ENCODE measurements at places on chromosomes 6 and 20.

DNA sequence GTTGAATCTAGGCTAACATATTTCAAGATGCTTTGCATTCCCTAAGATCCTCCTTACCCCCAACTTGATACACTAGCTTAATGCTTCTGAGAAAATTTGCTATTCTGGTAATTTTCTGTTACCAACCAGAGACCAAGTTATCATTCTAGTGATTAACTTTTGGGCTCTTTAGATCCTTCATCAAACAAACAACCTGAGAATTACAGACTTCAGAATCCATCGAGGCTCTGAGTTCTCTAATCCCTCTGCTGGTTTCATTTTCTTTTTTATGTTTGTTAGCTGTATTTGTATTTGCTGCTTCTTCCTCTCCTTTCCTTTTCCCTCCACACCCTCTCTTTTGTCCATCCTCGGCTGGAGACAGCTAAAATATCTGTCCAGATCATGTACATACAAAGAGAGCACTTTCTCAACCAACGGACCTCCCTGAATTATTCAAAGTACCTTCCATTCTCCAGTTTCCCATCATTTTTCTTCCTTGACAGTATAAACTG is 98.7 kb upstream of the RIPOR2 start:
- DNase-seq: no peak

- no peak for DNase-seq
Observed at GRCh38 chr6:95546148-95546547, 31.2 kb upstream of the MANEA start.

DNA sequence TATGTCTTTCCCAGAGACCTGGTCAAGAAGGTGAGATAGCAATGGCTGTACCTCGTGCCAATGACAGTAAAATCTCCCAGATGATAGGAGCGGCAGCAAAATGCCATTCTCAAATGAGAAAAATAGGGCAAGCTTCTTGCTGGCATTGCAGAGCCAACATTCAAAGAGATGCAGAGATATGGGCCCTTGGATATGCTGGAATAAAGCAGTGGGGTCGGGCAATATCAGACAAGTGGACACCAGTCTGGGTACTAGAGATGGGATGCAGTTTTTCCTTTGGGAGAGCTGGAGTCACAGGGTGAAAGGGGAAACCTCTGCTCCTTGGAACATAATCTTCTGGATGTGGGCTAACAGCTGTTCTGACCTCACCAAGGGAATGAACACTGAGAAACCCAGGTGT is 29.0 kb downstream of the GSTA4 start:
- DNase-seq: no peak

DNA sequence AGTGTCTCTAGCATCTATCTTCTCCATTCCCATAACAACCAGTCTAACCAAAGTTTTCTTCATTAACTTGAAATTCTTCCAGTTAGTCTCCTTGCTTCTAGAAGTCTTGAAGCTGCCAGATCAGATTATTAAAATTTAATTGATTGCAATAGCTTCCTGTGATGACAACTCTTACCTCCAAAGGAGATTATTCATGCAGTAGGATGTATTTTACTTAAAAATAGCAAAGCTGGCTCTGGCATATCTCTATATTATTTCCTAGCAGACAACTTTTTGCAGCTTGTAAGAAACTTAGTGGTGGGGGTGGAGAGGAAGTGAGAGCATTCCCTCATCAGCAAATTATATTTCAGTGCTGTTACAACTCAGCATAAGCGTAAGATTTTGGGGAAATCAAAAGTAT is 290.4 kb downstream of the GRIK2 start:
- no peak for DNase-seq

- DNase-seq: peak; percentile 81
Observed at GRCh38 chr6:125790358-125791150, at the start of gene NCOA7. Gene NCOA7, plus strand, starts transcription at chr6:125790960. Its CDS starts 24,395 bp downstream, at chr6:125815355.

- no peak for DNase-seq
Observed at GRCh38 chr6:46105568-46105967, 24.2 kb upstream of the ENPP4 start.

- no peak for DNase-seq
Observed at GRCh38 chr6:47352194-47352920, 42.7 kb upstream of the TNFRSF21 start.

DNA sequence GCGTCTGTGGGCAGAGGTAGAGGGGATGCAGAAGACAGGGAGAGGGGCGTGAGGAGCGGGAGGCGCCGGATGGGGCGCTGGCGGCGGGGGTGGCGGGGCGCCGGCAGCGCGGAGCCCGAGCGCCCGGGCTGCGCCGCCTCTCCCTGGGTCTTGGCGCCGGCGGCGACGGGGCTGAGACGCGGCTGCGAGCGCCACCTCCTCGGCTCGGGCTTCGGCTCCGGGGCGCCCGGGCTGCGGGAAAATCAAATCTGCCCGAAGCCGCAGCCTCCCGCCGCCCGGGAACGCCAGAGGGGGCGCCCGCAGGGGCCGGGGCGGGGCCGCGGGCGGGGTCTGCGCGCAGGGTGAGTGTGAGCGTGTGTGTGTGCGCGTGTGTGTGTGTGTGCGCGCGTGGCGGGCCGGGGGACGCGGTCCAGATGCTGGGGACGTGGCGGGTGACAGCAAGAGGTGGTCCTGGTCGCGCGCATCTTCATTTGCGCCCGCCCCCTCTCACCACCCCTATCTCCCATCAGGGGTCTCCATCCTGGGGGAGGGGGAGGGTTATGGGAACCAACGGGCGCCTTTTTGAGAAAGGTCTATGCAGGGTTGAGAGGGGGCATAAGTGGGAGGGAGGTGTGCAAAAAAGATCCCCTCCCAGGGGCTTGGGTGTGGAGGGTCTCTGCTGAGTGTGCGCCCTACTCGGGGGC is 646 bp upstream of the CPNE5 start:
- no peak for DNase-seq

DNA sequence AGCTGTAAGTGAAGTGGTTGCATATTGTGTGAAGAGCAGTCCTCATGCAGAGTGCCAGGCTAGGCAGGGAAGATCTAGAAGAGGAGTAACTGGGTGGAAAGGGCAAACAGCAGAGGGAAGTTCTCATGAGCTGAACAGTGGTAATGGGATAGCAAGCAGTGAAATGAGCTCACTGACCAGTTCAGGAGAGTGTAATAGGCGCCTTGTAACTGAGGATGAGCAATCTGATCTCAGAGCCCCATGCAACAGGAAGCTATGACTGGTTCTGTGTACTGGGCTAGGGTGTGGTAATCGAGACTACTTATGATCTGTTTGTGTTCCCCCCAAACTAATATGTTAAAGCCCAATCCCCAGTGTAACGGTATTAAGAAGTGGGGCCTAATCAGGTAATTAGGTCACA is 98.6 kb downstream of the RFX6 start:
- DNase-seq: peak; percentile 2

- no peak for DNase-seq
Observed at GRCh38 chr6:106688177-106688951, 59.0 kb downstream of the QRSL1 start.

DNA sequence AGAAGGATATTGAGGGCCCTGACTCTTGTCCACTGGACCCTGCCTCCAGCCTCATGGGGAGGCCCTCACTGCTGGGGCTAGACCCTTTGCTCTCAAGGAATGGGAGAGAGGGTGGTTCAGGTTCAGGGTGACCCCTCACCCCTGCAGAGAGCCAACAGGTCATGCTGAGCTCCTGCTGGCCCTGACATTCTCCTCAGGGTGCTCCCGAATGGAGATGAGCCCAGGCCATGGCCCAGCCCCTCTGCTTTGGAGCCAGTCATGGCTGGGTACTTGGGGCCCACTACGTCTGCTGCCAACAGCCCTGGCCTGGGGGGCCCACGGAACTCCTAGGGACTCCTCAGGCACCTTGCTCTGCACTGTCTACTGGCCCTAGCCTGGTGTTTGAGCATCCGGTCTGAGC is 49.2 kb upstream of the MLN start:
- DNase-seq: no peak

DNA sequence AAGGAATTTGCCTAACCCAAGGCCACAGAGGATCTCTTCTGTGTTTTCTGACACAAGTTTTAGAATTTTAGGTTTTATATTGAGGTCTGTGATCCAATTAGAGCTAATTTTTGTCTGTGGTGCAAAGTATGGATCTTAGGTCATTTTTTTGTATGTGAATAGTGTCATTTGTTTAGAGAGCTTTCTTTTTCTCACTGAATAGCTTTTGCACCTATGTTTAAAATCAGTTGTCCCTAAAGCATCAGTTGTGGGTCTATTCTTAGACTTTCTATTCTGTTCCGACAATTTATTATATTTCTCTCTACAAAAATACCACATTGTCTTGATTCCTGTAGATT is 341 bp upstream of the MCM9 start:
- DNase-seq: peak; percentile 40

DNA sequence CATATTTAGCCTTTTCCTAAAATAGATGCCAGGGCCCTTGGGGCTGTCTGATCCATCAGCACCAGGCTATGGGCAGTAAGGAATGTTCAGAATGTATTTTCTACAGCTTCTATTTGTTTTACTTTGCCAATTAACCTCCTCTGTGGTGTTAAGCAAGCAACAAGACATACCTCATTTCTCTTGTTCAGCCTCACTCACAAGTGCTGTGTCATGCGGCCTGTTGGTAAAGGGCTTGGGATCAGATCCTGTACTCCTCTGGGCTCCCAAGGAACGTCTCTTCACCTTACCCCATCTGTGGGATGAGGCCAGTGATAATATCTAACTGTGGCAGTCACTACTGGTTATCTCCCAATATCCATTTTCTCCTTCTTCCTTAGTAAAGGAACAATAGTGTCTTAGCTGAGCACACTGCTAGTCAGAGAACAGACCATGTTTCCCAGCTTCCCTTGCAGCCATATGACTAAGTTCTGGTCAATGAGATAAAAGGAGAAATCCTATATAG is 7.0 kb upstream of the DSTN start:
- DNase-seq: no peak

DNA sequence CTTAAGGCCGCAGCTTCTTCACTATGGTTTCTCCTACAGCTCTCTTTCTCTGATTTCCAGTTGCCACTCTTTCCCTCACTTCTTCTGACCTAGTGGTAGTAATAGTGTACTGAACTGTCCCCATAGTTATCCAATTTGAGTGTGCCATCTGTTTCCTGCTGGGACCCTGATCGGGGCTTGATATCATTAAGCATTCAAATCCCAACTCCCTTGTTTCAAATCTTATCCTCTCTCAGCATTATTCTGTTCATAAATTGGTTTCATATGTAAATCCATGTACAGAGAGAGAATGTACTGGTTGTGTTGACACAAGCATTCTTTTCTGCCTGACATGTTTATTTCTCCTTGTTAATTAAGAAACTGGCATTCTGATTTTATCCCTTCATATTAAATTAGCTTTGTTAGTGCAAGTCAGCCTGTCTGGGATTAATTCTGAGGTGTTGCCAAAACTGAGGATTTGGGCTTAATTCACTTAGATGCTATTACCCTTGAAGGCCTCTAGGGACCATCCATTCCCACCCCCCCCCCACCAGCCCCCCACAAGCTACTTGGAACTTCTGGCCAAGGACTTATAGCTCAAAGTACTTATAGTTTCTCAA is 84.6 kb upstream of the PROKR2 start:
- DNase-seq: no peak

DNA sequence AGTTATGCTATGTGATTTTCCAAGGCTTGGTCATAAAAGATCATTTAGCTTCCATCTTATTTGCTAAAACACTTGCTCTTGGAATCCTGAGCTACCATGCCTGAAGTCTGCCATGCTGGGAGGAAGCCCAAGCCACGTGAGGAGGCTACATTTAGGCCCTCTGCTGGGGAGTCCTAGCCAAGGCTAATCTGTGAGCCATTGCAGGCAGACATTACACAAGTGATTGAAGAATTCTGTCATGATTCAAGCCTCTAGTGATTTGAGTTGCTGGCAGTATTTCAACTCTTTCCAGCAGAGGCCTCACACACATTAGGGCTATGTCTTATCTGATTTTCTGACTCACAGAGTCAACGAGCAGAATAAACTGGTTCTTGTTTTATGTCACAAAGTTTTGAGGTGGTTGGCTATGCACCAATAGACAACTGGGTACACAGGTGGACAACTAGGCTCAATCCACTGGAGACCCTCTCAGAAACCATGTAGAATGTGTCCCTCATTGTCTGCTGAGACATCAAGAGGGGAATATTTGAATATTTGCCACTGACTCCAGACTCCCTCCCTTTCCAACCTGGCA is 227.2 kb upstream of the SULF2 start:
- DNase-seq: no peak

DNA sequence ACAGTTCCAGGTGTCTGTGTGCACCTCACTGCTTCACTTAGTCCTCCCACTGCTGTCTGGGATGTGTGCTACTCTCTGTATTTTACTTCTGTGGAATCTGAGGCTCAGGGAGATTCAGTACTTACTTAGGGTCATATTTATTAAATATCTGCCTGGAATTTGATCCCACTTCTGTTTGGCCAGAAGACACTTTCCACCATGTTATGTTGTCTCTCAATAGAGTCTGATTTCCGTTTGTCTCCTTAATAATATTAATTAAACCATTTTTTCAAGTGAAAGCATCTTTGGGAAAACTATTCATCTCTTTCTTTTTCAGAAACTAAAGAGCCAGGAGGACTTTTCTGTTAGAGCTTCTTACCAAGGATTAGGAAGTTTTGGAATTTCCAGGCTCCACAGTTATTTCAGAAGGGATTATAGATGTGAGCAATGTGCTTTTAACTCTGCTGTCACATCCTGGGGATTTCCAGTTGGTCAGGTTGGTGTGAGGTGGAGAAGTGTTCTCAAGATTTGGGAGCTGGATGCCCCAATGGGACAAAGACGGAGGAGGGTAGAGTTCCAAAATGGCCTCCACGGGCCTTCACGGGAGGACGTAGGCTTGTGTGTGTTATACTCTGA is 156.8 kb upstream of the RALGAPA2 start:
- no peak for DNase-seq

DNA sequence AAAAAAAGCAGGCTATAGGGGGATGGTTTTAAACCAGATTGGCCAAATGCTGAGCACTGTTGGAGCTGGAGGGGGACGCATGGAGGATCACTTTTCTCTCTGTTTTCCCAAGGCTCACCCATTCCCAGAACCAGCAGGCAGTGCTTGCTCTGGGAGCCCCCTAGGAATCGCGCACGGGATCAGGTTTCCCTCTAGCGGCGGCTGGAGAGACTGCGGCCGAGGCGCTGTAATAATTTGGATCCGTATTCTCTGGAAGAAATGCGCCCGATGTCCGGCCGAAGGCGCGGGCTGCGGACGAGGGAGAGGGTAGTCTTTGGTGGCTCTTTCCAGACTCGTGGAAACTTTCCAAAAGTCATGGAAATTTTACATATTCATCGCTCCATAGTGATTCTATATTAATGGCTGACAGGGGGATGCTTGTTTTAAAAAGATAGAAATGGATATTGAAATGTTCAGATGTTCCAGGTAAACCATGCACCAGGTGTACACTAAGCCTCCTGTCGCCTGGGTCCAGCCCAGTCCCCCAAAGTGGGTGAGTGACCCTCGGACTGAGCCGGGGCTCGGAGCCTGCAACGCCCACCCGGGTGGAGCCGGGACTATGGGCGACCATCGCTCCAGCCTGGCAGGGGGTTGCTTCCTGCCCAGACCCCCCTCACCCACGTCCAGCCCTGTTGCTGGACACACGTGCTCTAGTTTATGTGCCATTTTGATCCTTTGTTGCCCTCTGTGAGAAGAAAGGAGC is 78.7 kb upstream of the PHACTR3 start:
- DNase-seq: peak; percentile 32

DNA sequence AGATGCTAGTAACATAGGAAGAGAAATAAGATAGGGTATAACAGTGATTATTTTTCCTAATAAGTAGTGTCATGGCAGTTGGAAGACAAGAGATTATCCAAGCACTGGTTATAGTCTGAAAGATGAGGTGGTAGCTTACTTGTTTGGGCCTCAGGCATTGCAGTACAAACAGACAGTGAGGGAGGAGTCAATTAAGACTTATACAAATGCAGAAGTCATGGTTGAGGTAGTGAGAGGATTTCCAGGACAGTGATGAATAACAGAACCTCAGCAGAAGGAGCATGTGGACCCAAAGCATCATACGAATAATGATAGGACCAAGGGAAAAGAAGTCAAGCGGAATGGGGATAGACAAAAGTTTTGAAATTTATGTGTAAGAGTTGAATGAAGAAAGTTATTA is 53.5 kb downstream of the HCRTR2 start:
- DNase-seq: no peak

All from Kasumi-1 (cell line).